HT1080 (cell line): ENCODE measurements at places on chromosomes 2 and 18. TPM values are rescaled to one million over a fixed set of nuclear protein-coding genes. Genes with fewer than 3 reads are reported as not detected.

GRCh38 chr2:88530081-88530480, 77.6 kb upstream of the FOXI3 start:
- DNase-seq, result no peak

- DNase-seq, result peak; percentile 20
Measured at GRCh38 chr2:142217804-142218203, 87.0 kb upstream of the LRP1B start.

- DNase-seq, result peak; percentile 36
Measured at GRCh38 chr18:52341608-52342381, 1.8 kb downstream of the DCC start.

GRCh38 chr2:120613742-120614571, 121.7 kb upstream of the GLI2 start:
- DNase-seq, result peak; percentile 25

DNA sequence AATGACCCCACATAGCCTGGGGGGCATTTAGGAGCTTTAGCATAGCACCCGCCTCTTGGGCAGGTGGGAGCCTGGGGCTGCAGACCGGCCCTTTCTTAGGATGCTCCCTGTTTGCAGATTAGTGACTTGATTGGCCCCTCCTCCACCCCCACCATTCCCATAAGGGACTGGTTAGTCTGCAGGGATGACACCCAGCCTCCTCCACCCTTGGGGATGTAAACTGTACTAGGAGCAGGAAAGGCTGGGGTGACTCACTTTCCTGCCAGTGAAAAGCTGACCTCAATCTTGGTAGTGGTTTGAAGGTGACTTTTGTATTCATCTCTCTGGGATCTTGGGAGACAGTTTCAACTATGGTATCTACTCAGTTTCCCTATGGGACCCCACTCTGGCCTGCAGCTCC, 24.2 kb downstream of the CTIF start:
- DNase-seq, result peak; percentile 95

DNA sequence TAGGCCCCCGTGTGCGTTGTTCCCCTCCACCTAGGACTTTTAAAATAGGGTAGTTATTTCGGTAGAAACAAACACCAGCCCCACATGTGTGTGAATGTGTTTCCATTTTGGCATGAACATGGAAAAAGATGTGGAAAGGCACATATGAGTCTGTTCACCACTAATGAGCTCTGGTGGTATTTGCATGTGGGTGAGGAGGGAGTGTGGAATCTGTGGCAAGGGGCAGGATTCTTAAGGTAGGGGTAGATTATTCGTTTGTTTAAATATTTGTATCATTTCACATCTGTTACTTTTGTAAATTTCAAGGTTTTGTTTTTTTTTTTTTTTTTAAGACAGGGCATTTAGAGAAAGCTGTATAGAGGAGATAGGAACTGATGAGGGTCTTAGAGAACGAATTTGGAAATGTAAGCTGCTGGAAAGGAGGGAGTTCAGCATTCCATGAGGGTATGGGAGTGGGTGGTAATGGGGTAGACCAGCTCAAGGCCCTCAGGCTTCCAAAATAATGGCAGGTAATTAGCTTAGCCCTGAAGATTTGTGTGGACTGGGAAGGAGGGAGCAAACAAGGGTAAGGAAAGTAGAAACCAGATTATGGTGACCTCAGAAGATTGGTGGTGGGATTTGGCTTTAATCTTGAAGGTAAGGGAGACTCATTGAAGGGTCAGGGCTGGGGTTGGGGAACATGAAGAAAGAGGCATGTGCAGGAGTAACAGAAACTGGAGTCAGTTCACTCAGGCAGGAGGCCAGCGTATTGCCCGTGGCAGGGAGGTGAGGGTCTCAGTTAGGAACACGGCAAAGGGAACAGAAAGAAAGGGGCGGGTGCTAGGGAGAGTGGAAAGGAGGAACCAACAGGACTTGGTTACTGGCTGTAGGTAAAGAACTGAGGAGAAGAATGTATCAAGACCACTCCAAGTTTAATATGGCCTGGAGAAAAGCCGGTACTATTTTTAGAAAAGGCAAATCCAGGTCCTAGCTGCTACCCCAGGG, 123.6 kb downstream of the PLB1 start:
- no peak for DNase-seq

DNA sequence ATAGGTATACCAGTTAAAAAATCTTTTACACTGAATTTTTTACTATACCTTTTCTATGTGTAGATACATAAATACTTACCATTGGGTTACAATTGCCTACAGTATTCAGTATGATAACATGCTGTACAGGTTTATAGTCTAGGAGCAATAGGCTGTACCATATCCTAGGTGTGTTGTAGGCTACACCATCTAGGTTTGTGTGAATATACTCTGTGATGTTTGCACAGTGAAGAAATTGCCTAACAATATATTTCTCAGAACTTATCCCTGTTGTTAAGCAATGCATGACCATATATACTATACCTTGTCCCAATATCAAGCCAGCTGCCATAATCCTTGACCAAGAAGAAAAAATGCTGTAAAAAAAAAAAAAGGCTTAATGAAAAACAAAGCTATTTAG, 114.5 kb downstream of the PIGN start:
- no peak for DNase-seq

DNA sequence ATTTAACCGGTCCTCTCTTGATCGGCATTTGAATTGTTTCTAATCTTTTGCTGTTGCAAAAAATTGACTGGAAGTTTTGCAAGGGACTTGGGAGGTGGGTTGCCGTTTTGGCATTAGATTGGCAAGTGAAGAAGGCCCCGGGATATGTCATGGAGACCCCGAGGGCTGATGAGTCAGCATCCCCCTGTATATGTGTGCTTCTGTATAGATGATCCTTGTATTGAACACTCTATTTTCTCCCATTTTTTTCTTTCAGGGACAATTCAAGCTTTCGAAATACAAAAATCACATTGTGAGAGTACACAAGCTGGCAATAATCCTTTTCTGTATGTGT, 30.1 kb downstream of the EIF4E2 start:
- DNase-seq, result no peak

DNA sequence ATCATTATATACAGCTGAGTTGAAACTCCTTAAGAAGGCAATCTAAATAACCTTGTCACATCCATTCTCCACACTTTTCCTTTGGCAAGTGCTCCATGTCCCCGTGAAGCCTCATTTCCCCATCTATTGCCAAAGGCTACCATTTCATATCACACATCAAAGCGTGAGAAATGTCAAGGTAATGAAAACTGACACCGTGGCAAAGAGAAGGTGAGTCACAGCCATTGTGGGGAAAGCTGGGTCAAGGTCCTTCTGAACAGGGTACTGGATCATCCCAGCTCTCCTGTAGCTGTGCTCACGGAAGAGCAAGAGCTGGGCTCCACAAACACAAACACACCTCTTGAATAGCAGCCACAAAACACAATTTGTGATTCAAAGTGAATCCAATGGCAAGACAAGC, 58.2 kb upstream of the REG3G start:
- DNase-seq, result peak; percentile 41

GRCh38 chr2:31221544-31221943, 4.2 kb upstream of the CAPN14 start:
- no peak for DNase-seq

DNA sequence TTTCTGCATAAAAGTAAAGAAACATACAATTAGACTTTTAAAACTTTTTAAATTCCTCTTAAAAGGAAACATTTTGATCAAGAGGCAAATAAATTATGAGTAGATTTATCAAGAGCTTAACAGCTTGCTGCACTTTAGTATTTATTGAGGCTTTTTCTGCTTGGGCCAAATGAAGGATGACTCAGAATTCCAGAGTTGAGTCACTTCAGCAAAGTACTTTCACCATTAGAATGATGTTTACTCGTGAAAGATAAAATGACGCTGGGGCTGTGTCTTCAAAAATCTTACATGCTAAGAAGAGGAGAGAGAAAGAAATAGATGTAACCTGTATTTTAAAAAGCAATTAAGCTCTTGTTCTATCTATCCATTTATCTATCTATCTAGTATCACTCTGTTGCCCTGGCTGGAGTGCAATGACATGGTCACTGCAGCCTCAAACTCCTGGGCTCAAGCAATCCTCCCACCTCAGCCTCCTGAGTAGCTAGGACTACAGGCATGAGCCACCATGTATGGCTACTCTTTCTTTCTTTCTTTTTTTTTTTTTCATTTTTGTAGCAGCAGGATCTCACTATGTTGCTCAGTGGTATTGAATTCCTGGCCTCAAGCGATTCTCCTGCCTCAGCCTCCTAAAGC, 75.3 kb upstream of the RIOK3 start:
- DNase-seq, result peak; percentile 81

DNA sequence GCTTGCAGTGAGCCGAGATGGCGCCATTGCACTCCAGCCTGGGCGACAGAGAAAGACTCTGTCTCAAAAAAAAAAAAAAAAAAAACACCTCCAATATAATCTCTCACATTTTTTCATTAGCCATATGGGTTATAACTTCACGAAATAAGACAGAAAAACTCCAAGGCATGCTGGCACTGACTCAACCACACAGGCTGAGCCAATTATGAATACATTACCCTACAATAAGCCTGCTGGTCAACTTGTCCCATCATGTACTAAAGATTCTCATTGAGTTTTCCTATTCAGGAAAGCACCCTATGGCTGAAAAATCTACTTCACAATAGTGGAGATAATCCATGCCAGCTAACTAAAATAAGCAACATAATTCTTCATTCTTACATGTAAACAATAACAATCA, 12.8 kb upstream of the MAP3K20 start:
- no peak for DNase-seq

DNA sequence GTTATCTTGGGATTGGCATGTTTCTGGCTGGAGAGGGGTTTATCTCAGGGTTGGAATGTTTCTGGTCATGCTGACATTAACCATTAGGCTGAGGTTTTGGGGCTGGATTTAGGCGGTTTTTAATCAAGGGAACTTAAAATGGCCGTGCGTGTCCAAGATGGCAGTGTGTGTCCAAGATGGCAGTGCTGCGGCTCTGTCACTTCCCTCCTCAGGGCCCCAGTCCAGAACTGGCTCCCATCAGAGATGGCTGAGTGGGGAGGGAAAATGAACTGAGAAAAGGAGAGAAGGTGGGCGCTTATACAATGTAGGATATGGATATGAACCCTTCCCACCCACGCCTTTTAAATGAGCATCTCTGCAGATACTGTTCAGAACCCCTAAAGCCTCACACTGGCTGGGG, 175.5 kb upstream of the MYT1L start:
- DNase-seq, result no peak

DNA sequence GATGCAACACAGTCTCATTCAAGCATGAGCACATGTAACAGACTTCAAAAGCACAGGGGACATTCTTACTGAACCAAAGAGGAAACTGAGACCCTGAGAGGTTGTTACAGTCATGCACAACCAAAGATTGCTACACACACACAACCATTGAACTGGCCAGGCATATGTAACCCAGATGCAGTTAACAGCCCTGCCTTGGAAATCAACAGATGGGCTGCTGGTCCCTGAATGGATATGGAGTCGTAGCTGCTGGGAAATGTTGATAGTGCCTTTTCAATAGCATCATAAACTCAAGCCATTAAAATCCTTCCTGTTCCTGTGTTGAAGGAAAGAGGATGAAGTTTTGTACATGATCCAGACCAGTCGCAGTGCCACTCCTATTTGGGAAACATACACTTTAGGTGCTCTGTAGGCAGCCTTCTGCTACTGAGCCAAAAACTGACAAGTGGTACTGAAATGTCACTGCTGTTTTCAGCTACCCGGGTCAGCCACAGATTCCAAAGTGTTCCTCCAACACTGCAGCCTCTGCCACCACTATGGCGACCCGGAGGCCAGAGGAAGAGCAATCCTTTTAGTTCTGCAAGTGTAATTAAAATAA, 143.9 kb downstream of the CCBE1 start:
- DNase-seq, result no peak

The SERPINB2 gene
- 0.27 and 1.8 TPM in 2 replicates for total RNA-seq

The POMC gene
- not detected in 2 replicates for total RNA-seq

The LHCGR gene
- total RNA-seq, result not detected in 2 replicates

The RAD51AP2 gene
- not detected in 2 replicates for total RNA-seq

The FSHR gene
- not detected in 2 replicates for total RNA-seq

The CD226 gene
- 0.03 and 0.17 TPM in 2 replicates for total RNA-seq
